ENCODE measurements at places on chromosomes 11 and 22.

DNA sequence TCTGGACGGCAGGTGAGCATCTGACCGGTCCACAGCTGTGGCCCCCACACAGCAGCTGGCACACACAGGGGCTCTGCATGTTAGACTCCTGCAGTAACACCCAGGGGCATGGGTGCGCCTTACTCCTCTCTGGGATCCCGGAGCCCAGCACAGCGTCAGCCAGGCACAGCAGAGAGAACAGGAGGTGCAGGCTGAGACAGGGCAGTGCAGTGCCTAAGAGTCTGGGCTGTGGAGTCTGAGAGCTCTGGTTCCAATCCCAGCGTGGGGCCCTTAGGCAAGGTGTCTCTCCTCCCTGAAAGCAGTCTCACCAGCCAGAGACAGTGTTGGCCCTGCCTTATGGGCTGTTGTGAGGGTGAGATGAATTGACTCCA is 2.3 kb downstream of the NUDT8 start:
- no peak for DNase-seq

GRCh38 chr22:17753401-17753989 is 20.8 kb downstream of the BID start:
- DNase-seq = no peak

- DNase-seq = peak; percentile 63
Measured at GRCh38 chr11:87352759-87353707, 315.3 kb downstream of the TMEM135 start.

DNA sequence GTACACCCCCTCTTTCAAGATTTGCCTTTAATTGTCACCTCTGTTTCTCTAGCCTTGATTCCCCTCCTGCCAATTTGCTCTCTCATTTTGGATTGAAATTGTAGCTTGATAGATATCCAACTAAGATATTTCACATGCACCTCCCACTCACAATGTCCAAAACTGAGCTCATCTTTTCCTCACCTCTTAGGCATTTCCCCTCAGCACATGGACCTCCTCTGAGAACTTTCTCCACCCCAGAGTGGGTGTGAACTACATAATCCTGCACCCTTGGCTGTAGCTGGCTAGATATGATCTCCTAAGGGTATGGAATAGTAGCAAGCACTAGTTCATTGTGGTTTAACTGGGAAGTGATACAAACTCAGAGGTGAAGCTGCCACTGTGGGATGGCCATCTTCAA is 91.5 kb upstream of the SESN3 start:
- no peak for DNase-seq

DNA sequence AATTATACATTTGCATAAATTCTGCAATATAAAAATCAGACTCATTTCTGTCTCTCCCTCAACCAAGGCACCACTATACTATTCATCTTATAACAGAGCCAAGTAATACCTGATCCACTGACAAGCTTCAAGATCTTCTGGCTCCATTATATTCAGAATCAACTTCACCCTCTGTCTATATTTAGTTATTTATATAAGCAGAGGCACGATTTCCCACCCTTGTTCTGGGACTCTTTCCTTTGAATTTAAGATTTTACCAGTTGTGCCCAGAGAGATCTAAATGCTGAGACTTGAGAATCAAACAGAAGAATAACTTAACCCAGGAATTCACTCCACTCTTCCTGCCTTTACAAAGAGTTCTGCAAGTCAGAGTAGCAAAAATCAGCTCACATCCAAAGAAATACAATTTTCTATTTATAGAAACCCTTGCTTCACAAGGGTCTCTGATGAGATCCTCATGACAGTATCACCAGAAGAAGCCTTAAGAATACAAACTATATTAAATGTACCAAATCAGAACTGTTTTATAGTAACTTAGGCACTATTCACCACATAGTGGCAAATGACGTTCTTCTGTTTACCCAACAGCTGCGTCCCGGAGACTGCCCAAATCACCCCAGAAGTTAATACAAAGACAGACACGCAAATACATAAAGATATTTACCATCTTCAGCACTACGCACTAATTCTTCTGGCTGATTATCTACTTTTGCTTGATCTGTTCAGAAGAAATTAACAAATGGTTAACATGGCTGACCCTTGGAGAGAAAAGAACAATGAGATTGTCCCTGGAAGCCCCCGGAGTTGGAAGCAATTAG is 32.3 kb upstream of the CCDC89 start:
- DNase-seq = no peak

DNA sequence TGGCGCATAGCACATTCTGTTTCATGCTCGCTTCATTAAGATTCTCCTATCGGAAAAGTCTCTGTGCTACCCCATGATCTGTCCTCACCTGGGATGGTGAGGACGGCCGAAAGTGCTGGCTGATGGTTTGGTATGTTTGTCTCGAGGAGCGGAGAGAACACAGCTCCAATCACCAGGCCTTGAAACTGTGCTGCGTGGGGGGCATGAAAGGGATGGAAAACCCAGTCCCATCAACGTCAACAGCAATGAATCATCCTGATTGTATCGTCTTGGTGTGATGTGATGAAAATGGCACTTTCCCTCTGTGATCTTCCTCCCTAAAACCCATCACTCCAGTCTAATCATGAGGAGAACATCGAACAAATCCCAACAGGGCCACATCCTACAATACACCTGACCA is 8.4 kb downstream of the FXYD6 start:
- no peak for DNase-seq

GRCh38 chr22:50271519-50271970 is 1.4 kb upstream of the MAPK11 start:
- DNase-seq = peak; percentile 36

DNA sequence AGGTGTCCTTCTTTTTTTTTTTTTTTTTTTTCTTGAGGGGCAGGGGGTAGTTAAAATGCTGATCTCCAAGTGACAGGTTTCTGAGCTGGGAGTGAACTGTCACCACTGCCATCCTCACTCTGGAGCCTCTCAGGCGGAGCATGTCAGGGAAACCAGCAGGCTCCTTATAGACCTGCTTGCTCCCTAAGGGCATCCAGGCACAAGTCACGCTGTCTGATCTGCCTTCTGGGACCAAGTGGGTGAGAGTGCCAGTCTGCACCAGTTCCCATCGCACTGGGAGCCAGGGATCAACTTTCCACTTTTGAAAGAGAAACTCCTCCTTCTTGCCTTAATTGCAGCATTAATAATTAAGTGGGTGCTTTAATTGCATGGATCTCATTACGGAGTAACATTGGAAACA is 537.9 kb upstream of the CADM1 start:
- no peak for DNase-seq

DNA sequence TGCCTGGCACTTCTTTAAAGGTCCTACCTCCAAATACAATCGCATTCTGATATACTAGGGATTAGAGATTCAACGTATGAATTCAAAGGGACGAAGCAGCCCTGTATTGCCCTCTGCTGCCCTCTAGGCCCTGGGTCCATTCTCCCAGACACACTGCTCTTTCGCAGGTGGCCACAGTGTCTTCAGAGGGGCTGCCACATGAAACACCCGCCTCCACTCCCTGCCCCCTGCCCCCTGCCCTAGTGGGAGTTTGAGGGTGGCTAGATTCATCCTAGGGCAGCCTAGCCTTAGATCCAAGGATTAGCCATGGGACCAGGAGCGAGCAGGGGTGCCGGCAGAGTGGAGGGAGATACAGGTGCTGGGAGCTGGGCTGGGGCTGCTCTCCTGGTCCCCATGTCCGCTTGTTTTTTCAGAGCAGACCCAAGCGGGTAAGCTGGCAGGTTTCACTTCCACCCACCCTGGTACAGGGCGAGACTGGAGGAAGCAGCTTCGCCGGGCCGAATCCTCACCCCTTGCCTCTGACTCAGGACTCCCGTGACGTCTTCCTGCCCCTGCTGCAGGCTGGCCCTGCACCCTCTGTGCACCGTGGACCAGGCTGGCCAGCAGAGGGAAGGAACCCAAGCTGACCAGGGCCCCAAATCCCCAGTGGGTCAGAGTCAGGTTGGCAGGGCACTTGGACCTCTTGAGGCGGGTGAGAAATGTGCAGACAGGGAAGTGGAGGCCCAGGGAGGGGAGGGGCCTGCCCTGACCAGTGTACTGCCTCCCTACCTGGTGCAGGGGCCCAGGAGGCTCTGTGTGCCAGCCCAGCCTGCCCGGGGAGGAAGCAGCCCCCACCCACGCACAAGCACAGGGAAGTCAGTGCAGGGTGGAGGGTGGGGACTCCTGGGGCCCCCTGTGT is 28.4 kb upstream of the HMOX1 start:
- DNase-seq = no peak

DNA sequence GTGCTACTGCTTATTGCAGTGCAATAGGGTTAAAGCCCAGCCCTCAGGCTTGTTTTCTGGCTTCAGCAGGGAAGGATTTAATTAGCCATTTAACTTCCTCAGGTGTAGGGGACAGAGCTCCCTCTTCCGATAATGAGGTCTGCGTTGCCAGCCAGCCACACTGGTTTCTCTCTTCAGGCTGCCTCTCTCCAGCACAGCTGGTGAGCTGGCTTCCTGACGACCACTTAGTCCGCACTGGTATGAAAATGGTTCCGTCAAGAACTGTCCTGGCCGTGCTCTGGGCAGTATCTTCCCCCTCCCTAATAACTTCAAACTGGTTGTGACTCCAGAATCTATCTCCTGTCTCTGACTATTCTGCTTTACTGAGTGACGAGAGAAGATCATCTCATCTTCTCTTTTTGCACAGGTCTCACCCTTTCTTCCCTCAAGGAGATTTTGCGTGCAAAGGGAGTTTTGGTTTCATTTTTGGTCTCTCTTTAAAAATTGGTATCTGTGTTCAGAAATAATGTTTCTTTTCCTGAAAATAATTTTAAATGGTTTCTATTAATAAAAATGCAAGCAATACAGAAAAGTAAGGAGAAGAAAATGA is 49.2 kb downstream of the CNTN5 start:
- DNase-seq = no peak

DNA sequence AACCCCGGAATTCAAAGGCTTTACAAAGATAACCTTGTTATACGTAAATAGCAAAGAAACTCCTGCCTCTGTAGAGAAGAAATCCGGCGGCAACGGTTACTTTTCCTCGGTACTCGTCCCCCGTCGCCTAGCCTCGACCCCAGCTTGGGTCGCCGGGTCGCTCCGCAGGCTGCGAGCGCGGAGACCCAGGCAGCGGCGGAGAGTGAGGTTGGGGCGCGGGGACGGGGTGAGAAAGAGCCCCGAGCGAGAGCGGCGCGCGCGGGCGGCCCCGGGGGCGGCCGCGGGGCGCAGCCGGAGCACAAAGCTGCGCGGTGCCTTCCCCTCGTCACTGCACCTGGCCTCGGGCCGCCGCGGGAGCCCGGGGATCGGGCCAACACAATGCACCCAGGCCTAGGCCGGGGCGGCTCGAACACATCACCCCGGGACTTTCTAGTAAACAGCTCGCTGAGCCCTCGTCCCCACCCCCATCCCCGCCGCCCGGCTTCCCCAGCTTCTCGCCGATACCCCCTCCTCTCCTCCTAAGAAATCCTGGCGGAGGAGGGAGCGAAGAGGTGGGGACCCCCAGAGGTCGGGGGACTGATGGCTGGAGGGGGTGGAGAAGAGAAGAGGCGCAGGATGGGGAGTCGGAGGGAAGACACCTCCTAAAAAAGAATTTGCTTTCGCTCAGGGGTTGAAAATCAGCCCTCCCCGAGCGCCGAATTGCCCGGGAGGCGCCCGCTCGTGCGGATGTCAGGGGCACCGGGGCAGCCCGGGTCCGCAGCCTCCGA is 845 bp downstream of the MPPED2 start:
- no peak for DNase-seq

DNA sequence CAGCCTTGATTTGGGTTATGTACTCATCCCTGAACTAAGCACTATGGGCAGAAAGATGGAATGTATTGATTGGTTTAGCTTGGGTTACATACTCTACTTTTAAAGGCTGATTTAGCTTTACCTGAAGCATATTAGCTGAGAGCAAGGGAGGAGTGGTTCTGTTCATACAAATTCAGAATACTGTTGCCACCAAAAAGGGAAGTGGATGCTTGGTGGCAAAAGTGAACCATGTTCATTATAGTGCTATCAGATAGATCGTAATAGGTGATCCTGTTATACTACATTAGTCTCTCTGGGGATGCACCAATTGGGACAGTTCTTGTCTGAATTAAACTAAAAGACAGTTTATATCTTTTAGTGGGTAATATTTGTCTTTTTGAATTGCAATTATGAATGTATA is 44.5 kb upstream of the RRM1 start:
- DNase-seq = no peak

DNA sequence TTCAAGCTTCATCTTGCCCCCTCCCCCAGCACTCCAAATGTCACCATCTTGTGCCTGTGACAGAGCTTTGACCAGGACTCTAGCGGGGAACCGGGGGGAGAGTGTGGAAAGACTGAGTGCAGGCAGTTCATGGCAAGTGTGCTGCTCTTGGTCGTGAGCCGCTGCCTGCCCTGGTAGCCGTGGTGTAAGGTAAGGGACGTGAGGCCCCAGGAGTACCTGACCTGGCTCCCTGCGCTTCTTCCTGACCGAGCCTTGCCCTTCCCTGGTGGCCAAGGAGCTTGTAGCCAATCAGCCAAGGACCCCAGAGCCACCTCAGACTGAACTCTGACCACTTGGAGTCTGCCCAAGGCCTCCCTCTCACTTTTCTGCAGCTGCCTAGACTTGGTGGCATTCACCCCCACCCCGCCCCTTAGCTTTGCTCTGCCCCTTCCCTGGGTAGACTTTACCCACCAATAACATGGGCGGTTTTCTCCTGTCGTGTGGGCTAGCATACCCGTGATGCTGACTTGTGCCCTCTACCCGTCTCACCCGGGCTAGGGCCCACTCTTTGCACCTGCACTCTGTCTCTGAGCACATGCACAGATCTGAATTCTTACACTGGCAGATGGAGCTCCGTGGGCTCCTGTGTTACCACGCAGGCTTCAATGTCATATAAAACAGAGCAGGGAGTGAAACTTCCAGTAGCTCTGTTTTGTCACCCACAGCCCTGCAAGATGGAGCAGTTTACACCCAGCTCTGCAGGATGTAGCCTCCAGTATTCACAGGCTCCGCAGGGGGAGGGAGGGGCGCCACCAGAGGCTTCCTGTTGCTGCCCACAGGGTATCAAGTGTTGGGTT is 1.5 kb downstream of the DGKZ start:
- DNase-seq = peak; percentile 57

- DNase-seq = peak; percentile 62
Measured at GRCh38 chr22:31977141-31977841, 33.0 kb downstream of the YWHAH start.

DNA sequence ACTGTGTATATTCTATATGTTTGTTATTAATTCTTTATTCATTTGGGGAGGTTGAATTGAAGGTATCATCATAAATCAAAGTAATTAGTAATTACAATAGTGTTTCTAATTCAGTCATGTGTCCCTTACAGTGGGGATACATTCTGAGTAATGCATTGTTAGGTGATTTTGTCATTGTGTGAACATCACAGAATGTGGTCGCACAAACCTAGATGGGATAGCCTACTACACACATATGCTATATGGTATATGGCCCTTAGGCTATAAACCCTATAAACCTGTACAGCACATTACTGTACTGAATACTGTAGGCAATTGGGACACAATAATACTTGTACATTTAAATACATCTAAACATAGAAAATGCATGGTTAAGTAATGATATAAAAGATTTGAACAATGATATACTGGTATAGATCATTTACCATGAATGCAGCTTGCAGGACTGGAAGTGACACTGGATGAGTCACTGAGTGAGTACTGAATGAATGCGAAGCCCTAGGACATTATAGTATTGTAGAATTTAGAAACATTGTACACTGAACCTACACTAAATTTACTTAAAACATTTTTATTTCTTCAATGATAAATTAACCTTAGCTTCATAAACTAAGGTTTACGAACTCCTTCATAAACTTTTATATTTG is 936.2 kb upstream of the CHORDC1 start:
- no peak for DNase-seq

- DNase-seq = no peak
Measured at GRCh38 chr11:88308576-88308975, 29.0 kb downstream of the CTSC start.
